Endothelial cell (in vitro differentiated cells): ENCODE measurements at places on chromosomes 2 and 18. TPM values are rescaled to one million over a fixed set of nuclear protein-coding genes. Genes with fewer than 3 reads are reported as not detected.

- H3K27ac ChIP-seq = no peak overlapping the region
- H3K4me1 ChIP-seq = no peaks in the 10 kb centered on the region
- no peaks in the 10 kb centered on the region for H3K36me3 ChIP-seq
- DNase-seq = no peak
- H3K27me3 ChIP-seq = no peaks in the 10 kb centered on the region
Observed at GRCh38 chr2:57842531-57842930, 204.1 kb upstream of the VRK2 start.

The FAP gene
- total RNA-seq = not detected

DNA sequence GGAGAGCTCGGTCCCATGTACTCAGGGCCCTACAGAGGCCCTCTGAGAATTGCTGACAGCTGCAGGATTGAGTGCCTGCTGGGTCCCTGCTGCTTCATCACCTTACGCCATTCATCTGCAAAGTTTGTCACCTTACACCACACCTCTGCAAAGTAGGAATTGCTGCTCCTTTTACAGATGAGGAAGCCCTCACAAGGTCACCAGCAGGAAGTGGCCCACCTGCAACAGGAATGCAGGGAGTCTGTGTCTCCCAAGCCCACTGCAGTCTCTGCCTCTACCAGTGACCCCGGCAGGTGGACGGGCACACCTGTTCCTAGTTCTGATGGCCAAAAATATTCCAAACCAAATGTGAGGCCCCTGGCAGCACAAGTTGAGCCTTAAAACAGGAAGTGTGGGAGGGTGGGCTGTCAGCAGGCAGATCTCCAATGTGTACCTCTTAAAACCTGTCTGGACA, 441.4 kb downstream of the NBAS start:
- no peaks in the 10 kb centered on the region for H3K4me1 ChIP-seq
- no peak overlapping the region for H3K4me3 ChIP-seq
- H3K36me3 ChIP-seq = peaks cover 9% of the 10 kb centered on the region
- peaks cover 1% of the 10 kb centered on the region for H3K27me3 ChIP-seq

GRCh38 chr2:71629771-71630453, 176.6 kb downstream of the DYSF start:
- H3K27ac ChIP-seq = peak overlapping the region; percentile 95
- peaks cover 51% of the 10 kb centered on the region for H3K36me3 ChIP-seq
- H3K27me3 ChIP-seq = no peaks in the 10 kb centered on the region
- H3K4me1 ChIP-seq = peaks cover 31% of the 10 kb centered on the region
- no peak overlapping the region for H3K4me3 ChIP-seq

The RND3 gene
- 2.9 TPM for total RNA-seq

DNA sequence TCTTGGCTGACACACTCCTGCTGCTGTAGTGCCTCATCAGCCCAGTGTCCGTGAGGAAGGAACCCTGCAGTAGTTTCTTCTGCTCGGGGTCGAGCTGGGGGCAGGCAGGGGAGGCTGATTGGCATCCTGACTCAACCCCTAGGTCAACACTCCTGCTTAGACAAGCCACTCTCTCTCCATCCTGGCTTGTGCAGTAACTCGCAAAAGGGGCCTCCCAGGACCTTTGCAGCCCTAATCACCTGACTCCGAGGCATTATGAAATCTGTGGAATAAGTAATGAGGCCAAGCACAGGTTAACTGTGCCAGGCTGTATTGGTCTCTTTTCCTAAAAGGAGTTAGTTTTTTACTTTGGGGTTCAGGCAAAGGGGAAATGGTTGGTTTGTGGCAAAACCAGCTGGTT, 92.4 kb upstream of the ACAA2 start:
- no peak for DNase-seq
- no peak overlapping the region for H3K27ac ChIP-seq
- peaks cover 8% of the 10 kb centered on the region for H3K27me3 ChIP-seq
- H3K36me3 ChIP-seq = no peaks in the 10 kb centered on the region
- H3K4me3 ChIP-seq = no peak overlapping the region
- H3K4me1 ChIP-seq = peaks cover 10% of the 10 kb centered on the region

DNA sequence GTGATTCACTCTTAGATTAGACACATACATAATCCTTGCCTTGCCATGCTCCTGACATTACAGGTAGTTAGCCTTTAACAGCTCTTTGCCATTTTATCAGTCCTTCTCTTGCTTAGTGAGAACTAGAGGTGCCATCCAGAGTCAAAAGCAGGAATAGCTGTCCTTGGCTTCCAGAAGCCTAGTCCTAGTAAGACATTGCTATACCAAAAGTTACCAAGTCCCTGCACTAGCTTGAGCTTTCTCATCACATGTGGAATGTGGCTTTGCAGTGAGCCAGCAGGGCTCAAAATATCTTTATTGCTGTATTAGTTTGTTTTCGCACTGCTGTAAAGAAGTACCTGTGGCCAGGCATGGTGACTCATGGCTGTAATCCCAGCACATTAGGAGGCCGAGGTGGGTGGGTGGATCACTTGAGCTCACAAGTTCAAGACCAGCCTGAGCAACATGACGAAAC, 104.7 kb upstream of the NOSTRIN start:
- DNase-seq = no peak
- no peaks in the 10 kb centered on the region for H3K4me1 ChIP-seq
- H3K27ac ChIP-seq = no peak overlapping the region
- H3K36me3 ChIP-seq = peaks cover 7% of the 10 kb centered on the region
- no peak overlapping the region for H3K4me3 ChIP-seq

DNA sequence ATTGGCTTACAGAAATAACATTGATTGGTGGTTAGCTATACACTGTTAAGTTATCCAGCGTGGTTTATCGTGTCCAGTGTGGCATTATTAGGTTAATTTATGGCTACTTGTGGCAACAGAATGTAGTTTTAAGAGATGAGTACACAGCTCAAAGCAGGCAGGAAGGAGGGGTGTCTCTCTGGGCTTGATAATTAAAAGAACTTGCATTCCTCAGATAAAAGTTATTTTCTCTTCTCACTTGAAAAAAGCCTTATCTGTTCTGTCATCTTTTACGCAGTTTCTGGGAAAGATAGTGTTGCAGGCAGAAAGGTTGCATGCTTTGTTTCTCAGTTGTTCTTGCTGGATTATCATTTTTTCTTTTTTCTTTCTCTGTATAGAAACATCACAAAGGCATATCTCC, 154.4 kb upstream of the COL3A1 start:
- no peak overlapping the region for H3K27ac ChIP-seq
- no peak overlapping the region for H3K4me3 ChIP-seq
- no peaks in the 10 kb centered on the region for H3K27me3 ChIP-seq
- H3K4me1 ChIP-seq = peaks cover 3% of the 10 kb centered on the region

The PSTPIP2 gene
- total RNA-seq = 7.8 TPM

GRCh38 chr2:10237392-10238321, 65.0 kb upstream of the HPCAL1 start:
- peaks cover 11% of the 10 kb centered on the region for H3K36me3 ChIP-seq
- H3K4me1 ChIP-seq = peaks cover 3% of the 10 kb centered on the region
- no peak overlapping the region for H3K4me3 ChIP-seq

The LOXHD1 gene
- total RNA-seq = 0.23 TPM

GRCh38 chr18:11672198-11672597, 16.9 kb upstream of the GNAL start:
- H3K4me1 ChIP-seq = peaks cover 22% of the 10 kb centered on the region
- no peaks in the 10 kb centered on the region for H3K36me3 ChIP-seq
- H3K4me3 ChIP-seq = no peak overlapping the region
- no peak for DNase-seq

DNA sequence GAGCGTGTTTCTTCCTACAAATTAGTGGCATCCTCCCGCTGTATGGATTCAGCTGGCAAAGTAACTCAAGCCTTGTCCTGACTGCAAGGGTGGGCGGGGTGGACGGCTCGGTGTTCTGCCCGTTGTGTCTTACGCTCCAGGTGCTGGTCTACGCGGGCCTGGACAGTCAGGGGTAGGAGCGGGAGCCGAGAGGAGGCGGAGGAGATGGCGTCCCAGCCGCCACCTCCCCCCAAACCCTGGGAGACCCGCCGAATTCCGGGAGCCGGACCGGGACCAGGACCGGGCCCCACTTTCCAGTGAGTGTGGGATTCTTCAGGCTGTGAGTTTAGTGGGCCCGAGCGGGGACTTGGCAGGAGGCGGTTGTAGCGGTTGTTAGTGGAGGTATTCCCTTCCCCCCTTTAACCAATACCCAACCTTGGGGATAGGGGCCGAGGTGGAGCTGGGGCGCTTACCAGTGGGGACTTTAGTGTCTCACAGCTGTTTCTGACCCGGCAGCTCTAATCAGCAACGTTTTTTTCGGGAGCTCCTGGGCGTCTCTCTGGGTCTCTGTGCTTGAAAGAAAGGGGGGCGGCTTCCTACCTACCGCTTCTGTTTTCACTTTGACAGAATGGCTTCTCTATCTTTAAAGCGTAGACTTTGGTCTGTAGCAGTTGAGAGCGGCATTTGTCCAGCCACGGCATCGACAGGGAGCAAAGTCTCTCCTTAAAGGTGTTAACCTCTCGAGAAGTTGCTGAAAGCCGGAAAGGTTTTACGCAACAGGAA, at the start of the genes PEX13 and PUS10:
TSS of gene PEX13 (plus strand) at position 165 of the 762 bp plus-strand sequence. CDS start at position 205, 40 bp downstream.
TSS of gene PUS10 (minus strand) at position 700 of the 762 bp plus-strand sequence. CDS start 6,365 bp downstream, outside the sequence.
- peak within 1 kb of the TSS; percentile 100 for H3K4me3 ChIP-seq
- peaks cover 24% of the 10 kb centered on the region for H3K36me3 ChIP-seq

DNA sequence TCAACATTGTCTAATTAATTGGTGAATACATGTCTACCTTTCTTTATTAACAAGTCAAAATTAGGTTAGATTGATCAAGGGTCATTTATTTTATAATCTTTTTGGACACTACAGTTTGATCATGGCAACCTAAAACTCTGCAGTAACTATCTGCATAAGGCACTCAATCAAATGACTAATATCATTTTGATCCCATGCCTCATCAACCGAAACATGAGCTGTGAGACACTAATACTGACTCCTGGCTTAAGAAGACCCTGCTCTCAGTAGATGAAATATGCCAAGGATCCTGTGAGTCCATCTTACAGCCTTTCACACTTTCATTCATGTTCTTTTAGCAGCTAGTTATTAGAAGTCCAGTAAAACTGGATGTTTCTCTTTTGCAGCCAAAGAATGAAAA, 169.4 kb upstream of the CAVIN2 start:
- H3K4me3 ChIP-seq = no peak overlapping the region
- no peak for DNase-seq
- no peaks in the 10 kb centered on the region for H3K27me3 ChIP-seq

GRCh38 chr18:459814-460593, 40.5 kb downstream of the COLEC12 start:
- H3K4me3 ChIP-seq = no peak overlapping the region
- H3K27ac ChIP-seq = no peak overlapping the region
- H3K36me3 ChIP-seq = peaks cover 28% of the 10 kb centered on the region
- peaks cover 36% of the 10 kb centered on the region for H3K4me1 ChIP-seq

GRCh38 chr2:52918551-52918950, 849.1 kb upstream of the CHAC2 start:
- peaks cover 8% of the 10 kb centered on the region for H3K4me1 ChIP-seq
- H3K27me3 ChIP-seq = no peaks in the 10 kb centered on the region
- DNase-seq = no peak
- H3K27ac ChIP-seq = no peak overlapping the region
- no peak overlapping the region for H3K4me3 ChIP-seq
- no peaks in the 10 kb centered on the region for H3K36me3 ChIP-seq

The CCBE1 gene
- total RNA-seq = 1.2 TPM

The RUFY4 gene
- total RNA-seq = not detected

The SERPINB4 gene
- total RNA-seq = 0.41 TPM

DNA sequence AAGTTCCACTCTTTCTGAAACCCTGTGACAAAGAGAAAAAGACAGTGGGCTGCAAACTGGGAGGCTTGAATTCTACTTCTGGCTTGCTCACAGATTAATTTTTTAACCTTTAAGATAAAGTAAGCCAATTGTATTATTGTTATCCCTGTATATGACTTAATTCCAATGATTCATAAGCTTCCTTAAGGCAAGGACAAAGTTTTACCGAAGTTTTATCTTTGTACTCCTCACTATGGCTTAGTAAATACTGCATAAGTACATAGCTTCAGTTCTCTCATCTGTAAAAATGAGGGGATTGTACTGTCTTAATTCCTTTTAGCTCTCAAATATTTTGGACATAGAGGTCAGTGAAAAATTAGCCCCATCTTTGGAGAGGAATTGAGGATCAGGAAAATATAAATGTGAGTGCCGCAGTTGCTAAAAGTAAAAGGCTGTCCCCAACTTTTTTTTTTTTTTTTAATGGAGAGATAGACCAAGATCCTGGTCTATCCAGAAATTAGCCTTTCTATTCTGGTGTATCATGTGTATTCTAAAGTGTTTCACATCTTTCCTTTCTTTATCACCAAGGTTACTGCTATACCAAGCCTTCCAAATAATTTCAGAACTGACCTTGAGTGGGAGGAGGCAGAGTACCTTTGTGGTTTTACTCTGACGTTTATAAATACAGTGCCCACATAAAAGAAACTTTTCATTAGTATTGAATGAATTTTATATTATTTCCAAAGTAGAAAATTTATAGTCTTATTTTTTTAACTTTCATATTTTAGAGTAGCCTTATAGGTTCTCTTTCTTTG, 13.3 kb downstream of the RELCH start:
- H3K27me3 ChIP-seq = no peaks in the 10 kb centered on the region
- no peak for DNase-seq
- no peak overlapping the region for H3K27ac ChIP-seq
- no peak overlapping the region for H3K4me3 ChIP-seq
- H3K36me3 ChIP-seq = no peaks in the 10 kb centered on the region

DNA sequence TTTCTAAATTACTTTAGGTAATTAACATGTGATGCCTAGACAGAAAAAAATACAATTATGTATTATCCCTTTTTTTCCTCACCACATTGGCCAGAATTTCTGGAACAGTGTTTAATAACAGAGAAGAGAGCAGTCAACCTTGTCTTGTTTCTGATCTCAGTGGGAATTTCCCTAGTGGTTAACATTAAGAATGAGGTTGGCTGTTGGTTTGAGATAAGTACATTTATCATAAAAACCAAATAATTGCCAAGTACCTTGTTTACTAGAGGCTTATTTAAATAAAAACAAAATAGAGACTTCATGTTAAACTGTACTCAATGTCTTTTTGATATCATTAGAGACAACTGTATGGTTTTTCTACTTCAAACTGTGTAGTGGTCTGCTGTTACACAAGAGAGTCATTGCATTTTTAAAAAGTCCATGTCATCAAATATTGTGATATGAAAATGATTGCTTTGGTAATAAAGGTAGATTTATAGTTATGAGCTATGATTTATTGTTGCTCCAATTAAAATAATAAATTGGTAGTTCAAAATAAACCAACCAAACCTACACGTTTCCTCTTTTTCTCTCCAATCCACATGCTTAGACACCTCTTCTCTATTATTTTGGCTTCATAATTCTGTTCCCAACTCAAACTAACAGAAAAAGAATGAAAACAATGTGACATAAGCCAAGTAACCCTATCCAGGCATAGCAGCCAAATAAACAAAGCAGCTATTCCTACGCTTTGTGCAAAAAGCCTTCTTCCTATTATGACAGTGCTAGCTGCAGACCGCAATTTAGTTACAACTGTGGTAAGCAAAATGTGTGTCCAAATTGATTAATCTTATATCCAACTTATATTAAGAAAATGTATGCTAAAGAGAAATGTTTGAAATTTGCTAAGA, 20.9 kb upstream of the TANK start:
- no peaks in the 10 kb centered on the region for H3K36me3 ChIP-seq
- H3K4me3 ChIP-seq = no peak overlapping the region
- DNase-seq = no peak
- no peak overlapping the region for H3K27ac ChIP-seq

- H3K4me1 ChIP-seq = peaks cover 29% of the 10 kb centered on the region
- H3K36me3 ChIP-seq = peaks cover 3% of the 10 kb centered on the region
- peak overlapping the region; percentile 80 for H3K4me3 ChIP-seq
- peak overlapping the region; percentile 97 for H3K27ac ChIP-seq
- peaks cover 10% of the 10 kb centered on the region for H3K27me3 ChIP-seq
Observed at GRCh38 chr2:111702119-111702803, 181.7 kb downstream of the ANAPC1 start.

The CFAP221 gene
- total RNA-seq = 1.1 TPM

The DLX1 gene
- total RNA-seq = 0.87 TPM
